Lower lobe of right lung (tissue), 2 donors: ENCODE measurements at places on chromosomes 13 and 19.

GRCh38 chr19:1863328-1863637 lies at the start of gene KLF16:
TSS of gene KLF16 (minus strand) at chr19:1863579. CDS start at chr19:1863497, 82 bp downstream.
- DNase-seq, result no peak

DNA sequence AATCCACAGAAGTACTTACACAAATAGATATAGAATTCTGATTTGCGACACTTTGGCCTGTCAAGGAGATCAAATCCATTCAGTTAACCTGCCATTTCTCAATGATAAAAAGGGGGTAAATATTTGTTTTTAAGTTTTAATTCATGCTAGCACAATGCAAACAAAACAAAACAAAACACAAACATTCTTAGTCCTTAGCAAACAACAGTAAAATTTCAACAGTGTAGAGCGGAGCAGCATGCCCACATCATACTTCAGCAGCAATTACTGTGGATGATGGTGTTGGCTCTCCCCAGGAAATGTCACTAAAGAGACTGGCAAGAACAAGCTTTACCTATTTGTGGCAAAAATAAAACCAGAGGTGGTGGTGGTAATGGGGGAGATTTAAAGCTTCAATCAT lies 625.2 kb upstream of the PCDH20 start:
- DNase-seq, result no peak

DNA sequence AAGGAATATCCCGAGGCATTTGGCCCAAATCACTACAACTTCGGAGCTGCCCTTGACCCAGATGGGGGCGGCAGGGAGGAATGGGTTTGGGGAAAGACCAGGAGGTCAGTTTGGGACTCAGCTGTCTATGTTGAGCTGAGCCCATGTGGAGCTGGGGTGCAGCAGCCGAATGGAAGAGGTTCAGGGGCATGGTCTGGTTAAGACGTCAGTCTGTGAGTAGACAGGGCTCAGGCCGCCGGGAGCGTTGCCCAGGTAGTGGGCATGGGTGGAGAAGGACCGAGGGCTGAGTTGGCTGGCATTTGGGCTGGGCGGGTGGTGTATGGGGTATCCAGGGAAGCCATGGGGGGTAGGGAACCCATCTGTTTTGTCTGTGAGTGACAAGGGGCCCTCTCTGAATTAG lies 9.3 kb upstream of the SCN1B start:
- no peak for DNase-seq

DNA sequence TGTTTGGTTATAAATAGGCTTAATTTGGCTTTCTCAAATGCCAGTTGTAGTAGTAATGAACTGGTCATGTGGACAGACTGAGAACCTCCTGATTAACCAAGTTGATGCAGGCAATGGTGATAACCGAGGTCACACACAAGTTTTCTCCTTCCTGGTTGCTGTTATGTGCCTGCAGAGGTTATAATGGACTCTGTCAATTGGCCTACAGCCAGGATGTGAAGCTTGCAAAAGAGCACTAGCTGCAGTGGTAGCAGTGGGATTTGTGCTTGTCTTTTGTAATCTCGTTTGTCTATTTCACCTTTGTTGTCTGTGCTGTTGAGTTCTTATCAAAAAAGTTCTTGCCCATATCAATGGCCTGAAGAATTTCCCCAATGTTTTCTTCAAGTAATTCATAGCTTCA lies 20.6 kb downstream of the OR10H3 start:
- DNase-seq, result no peak

DNA sequence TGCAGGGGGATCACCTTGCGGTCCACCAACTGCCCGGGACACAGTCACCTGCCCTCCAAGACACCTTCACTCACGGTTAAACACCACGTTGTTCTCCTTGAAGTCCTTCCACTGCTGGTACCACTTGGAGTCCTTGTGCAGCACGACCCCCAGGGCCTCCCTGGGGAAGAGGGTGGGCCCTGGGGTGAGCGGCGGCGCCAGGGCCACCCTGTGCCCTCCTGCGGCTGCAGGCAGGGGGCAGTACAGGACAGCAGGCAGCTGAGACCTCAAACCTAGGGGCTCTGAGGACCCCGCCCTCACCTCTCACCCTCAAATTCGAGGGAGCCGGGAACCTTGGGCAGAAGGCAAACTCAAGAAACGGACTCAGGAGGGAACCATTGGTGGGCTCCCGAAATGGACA lies 7.5 kb upstream of the CTXN1 start:
- no peak for DNase-seq

DNA sequence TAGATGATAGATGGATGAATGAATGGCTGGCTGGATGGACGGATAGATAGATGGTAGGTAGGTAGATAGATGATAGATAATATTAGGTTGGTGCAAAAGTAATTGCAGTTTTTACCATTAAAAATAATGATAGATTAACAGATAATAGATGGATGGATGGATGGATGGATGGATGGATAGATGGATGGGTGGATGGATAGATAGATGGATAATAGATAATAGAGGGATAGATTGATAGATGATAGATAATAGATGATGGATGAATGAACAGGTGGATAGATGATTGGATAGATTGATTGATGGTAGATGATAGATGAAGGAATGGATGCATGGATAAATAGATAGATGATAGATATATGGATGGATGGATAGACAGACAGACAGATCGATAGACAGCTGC lies 87.9 kb upstream of the RAP2A start:
- no peak for DNase-seq

GRCh38 chr13:75514080-75514995 lies 23.3 kb downstream of the COMMD6 start:
- no peak for DNase-seq

DNA sequence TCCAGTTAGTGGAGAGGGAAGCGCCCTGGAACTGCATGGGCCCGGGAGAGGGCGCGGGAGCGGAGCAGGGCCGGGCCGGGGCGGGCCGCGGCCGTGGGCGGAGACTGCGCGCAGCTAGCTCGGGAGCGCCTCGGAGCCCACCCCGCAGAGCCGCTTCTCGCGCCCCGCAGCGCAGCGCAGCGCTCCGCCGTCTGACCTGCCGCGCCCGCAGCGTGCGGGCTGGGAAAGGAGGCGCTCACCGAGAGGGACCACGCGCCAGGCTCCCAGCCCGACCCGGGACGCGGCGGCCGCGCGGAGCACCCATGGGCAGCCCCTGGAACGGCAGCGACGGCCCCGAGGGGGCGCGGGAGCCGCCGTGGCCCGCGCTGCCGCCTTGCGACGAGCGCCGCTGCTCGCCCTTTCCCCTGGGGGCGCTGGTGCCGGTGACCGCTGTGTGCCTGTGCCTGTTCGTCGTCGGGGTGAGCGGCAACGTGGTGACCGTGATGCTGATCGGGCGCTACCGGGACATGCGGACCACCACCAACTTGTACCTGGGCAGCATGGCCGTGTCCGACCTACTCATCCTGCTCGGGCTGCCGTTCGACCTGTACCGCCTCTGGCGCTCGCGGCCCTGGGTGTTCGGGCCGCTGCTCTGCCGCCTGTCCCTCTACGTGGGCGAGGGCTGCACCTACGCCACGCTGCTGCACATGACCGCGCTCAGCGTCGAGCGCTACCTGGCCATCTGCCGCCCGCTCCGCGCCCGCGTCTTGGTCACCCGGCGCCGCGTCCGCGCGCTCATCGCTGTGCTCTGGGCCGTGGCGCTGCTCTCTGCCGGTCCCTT lies at the start of gene MLNR:
Gene MLNR, plus strand, starts transcription at position 303 of the 820 bp plus-strand sequence. Its CDS starts 0 bp downstream, at position 303.
- DNase-seq, result peak; percentile 53

- DNase-seq, result peak; percentile 73
These were observed 10.8 kb downstream of the F2RL3 start for GRCh38 chr19:16899566-16900075.

GRCh38 chr13:50921706-50922105 lies 12.1 kb downstream of the RNASEH2B start:
- no peak for DNase-seq

- DNase-seq, result no peak
These were observed 255.8 kb upstream of the DACH1 start for GRCh38 chr13:72122661-72123255.

GRCh38 chr19:19657397-19657783 lies 6.1 kb downstream of the ATP13A1 start:
- no peak for DNase-seq

- DNase-seq, result no peak
These were observed 9.9 kb downstream of the PTH2 start for GRCh38 chr19:49413348-49413747.

DNA sequence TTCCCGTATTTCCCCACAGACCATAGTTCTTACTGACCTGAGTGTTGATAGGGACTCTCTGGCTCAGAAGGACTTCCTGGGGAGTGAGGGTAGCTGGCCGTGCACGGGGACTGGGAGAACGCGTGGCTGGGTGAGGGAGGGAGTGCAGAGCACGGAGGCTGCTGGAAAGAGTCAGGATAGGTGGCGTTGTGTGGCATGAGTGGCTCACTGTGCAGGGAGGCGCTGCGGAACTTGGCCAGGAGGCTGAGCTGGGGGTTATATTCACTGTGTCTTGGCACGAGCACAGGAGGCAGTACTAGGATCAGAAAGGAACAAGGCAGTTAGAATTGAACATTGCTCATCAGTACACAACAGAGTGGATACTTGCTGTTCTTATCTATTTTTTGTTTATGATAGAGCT lies 47.4 kb downstream of the SMAD9 start:
- no peak for DNase-seq

GRCh38 chr13:63166345-63166744 lies 1750.7 kb upstream of the PCDH20 start:
- no peak for DNase-seq

DNA sequence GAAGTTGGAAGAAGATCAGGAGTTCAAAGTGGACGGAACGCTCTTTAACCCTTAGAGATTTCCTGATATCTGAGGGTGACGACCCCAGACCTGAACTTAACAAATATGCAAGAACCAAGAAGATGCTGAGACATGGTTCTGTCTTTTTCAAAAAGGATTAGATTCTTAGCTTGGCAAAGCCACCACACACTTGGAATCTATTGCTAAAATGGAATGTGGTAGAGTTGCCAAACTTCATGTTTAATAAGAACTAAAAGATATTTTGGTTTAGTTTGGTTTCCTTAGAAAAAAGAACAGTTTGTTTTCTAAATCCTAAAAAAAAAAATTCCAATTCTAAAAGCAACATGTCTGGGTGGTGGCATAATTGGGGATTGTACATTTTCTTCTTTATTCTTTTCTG lies 29.5 kb downstream of the UNC13A start:
- no peak for DNase-seq

DNA sequence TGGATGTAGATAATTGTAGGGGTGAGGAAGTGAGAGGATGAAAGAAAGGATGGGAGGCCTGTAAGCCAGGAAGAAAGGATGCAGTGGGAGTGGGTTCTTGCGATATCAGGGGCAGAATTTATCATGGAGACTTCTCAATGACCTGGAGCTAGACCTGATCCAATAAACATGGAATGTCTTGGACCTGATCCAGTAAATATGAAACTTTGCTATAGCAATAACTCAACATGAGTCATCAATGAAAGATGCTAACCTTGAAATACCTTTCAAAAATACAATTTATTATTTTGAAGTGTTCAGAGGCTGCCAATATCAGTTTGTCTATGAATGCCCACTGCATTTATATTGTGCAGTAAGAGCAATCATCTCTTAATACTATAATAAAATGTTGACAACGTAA lies 279.5 kb downstream of the POU4F1 start:
- no peak for DNase-seq

GRCh38 chr13:104571161-104571892 lies 1505.1 kb upstream of the SLC10A2 start:
- DNase-seq, result no peak

GRCh38 chr13:97953376-97953970 lies at the start of gene IPO5:
TSS of gene IPO5 (plus strand) at chr13:97953675. CDS start at chr13:97976697, 23,022 bp downstream.
- no peak for DNase-seq

- no peak for DNase-seq
These were observed 20.3 kb downstream of the ZC3H4 start for GRCh38 chr19:47093254-47093653.

GRCh38 chr19:42113641-42114348 lies 18.5 kb downstream of the POU2F2 start:
- DNase-seq, result no peak

- no peak for DNase-seq
These were observed 203.8 kb downstream of the ATP8A2 start for GRCh38 chr13:25575562-25575961.

DNA sequence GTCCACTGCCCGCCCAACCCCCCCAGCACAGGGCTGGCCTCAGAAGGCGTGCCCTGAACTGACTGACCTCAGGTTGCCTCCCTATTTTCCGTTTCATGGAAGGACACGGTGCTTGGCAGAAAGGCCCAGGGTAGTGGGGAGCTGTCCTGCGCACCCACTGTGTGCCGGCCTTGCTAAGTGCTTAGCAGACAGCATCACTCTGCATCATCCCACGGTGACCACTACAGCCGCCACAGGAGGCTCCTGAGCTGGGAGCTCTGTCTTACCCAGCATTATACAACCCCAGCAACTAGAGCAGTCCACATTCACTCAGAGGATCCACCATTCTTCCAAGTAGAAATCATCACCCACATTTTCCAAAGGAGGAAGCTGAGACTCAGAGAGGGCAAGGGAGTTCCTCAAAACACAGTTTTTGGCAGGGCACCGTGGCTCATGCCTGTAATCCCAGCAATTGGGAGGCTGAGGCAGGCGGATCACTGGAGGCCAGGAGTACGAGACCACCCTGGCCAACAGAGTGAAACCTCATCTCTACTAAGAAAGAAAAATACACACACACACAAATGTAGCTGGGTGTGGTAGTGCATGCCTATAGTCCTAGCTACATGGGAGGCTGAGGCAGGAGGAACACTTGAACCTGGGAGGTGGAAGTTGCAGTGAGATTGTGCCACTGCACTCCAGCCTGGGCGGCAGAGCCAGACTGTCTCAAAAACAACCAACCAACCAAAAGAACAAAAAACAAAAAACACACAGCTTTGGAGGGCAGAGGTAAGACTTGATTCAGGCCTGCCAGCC lies 1.6 kb downstream of the SBK2 start:
- no peak for DNase-seq

DNA sequence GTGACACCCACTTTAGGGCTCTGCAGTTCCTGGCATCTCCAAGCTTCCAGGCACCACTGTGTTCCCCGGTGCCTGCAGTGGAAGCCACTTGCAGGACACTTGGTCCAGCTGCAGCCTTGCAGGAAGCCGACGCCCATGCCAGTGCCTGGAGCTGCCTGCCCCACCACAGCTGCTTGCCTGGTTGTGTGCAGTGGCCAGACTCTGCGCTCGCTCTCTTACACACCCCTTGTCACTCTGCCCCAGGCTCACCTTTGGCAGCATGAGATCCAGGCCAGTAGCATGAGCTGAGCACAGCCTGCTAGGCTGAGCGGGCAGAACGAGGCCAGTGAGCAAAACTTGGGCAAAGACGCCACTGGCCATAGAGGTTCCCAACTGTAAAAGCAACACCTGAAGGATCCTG lies 57.7 kb downstream of the SLITRK1 start:
- DNase-seq, result no peak

DNA sequence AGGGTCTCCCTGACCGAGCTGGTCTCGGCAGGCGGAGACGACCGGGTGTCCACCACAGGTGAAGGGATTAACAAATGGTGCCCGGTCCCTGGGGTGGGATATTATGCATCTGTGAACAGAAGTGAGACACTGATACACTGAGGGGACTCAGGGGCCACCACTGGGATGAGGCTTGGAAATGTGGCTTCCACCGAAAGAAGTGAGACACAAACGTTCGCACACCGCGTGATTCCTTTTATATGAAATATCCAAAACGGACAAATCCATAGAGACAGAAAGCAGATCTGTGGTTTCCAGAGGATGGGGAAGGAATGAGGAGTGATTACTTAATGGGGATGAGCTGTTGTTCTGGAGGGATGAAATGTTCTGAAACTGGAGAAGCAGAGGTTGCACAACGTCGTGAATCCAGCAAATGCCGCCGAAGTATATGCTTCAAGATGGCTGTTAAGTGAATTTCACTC lies 47.5 kb downstream of the C13orf46 start:
- DNase-seq, result no peak

GRCh38 chr19:50780753-50781435 lies 9.3 kb upstream of the ACP4 start:
- no peak for DNase-seq
